Stimulated activated CD4-positive, alpha-beta T cell treated with anti-CD3 and anti-CD28 coated beads, Interleukin-1b, Interleukin-23, amount 100 ng/mL, for 4 hours (primary cell): ENCODE measurements at places on chromosomes 5 and 9.

DNA sequence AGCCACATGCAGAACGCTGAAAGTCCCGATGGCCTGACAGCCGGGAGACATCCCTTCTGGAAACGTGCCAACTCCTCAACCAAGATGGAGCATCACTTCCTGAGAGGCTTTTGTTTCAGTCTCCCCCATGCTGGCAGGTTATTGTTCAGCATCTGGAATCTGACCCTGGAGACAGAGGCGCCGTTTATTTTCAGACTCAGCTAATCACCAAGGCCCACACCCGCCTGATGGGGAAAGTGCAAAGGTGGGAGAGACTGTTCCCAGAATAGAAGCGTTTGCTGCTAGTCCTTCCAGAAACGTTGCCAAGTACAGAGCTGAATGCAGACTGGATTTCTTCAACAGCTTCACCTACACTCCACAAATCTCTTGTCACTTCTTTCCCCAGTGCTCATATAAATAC, 41.8 kb upstream of the S1PR3 start:
- no peak for DNase-seq

DNA sequence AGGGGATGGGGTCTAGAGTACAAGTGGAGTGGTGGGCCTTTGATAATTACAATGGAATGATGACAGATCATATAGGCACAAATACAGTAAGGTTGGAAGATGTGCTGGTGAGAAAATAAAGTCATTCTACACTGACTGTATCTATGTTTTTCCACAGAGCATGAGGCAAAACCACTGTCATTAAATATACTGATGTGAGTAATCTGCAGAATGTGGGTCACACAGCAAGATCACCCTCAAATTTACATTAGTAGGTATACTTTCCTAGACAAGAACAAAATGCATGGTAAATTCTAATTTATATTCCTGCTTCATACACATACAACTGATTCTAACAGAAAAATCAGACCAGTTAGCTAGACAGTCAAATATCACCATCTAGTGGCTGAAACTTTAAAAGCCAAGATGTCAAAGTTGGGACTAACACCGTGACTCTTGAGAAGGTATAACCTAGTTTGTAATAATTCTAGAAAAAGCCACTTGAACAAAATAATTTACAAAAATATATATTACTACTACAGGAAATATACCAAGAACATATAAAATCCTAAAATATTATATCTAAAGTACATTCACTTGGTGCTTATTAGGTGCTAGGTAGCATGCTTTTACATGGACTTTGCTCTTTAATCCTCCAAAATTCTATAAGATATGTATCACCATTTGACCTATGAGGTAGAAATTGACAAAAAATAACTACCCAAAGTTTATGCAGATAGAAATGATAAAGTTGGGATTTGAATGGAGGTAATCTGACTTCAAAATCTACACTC, 19.5 kb downstream of the TTC33 start:
- no peak for DNase-seq

DNA sequence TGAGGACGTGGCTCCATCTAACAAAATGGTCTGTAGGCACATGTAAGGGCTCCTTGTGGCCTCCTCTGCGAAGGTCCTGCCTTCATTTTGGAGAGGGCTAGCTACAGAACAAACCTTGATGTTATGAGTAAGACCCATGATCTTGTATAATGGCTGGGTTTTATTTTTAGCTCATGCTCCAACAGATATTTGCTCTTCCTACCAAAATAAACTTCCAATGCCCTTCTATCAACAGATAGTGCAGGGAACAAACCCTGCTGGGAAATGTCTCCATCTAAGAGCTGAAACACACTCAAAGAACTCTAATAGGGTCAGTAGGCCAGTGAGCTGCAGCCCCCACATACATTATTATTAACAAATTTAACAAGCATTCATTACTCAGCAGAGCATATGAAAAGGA, 189.5 kb downstream of the LURAP1L start:
- no peak for DNase-seq

DNA sequence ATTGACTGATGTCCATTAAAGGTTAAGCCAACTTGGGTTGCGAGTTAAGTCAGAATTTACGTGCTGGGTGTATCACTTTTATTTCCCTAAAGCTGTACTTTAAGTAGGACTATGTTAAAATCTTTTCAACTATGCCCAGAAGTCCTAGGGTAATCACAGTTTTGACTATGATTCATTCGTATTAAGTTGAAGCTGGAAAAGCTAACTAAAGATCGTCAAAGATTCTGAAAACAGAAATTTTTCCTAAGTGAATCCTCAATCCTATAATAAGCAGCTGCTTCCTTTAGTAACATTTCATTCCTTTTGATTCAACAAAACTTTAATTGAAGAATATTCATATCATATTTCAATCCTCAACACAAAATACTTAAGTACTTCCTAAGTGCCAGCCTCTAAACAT, 460.4 kb downstream of the ACTL7B start:
- no peak for DNase-seq

- DNase-seq = no peak
Measured at GRCh38 chr5:154058055-154059038, 19.6 kb downstream of the MFAP3 start.
